ENCODE measurements at places on chromosomes 5 and 9.

DNA sequence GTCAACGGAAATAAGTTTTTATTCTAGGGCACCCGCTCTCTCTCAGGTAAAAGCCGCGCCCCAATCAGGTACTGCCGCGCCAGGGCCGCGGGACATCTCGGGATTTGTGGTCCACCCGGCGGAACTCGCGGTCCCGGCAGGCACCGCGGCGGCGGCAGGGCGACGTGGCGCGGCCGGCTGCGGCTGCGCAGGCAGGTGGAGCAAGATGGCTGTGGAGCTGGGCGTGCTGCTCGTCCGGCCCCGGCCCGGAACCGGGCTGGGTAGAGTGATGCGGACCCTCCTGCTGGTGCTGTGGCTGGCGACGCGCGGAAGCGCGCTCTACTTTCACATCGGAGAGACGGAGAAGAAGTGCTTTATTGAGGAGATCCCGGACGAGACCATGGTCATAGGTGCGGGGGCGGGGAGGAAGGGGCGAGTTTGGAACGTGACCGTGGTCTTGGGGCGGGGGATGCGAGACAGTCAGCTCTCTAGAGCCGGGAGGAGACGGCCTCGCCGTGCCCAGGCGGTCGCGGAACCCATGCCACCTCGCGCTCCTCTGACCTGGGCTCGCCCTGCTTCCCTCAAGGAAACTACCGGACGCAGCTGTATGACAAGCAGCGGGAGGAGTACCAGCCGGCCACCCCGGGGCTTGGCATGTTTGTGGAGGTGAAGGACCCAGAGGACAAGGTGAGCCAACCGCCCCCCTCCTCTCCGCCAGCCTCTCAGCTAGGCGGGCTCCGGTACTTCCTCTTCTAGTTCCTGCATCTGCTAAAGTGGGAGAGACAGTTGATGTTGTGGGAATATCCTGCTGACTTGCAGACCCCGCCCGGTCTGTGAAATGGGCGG is at the start of gene TMED9:
Gene TMED9, plus strand, starts transcription at position 194 of the 825 bp plus-strand sequence. Its CDS starts 12 bp downstream, at position 206.
- DNase-seq, result peak; percentile 71

- no peak for DNase-seq
Observed at GRCh38 chr5:164420161-164420560, 914.7 kb downstream of the MAT2B start.

- DNase-seq, result no peak
Observed at GRCh38 chr9:21266733-21267484, 27.1 kb upstream of the IFNA14 start.

DNA sequence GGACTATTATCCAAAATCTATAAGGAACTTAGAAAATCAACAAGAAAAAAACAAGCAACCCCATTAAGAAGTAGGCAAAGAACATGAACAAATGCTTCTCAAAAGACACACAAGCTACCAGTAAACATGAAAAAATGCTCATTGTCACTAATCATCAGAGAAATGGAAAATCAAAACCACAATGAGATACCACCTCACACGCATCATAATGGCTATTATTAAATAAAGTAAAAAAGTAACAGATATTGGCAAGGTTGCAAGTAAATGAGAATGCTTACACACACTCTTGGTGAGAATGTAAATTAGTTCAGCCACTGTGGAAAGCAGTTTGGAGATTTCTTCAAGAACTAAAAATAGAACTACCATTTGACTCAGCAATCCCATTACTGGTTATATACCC is 167.0 kb upstream of the DMRTA1 start:
- DNase-seq, result no peak

DNA sequence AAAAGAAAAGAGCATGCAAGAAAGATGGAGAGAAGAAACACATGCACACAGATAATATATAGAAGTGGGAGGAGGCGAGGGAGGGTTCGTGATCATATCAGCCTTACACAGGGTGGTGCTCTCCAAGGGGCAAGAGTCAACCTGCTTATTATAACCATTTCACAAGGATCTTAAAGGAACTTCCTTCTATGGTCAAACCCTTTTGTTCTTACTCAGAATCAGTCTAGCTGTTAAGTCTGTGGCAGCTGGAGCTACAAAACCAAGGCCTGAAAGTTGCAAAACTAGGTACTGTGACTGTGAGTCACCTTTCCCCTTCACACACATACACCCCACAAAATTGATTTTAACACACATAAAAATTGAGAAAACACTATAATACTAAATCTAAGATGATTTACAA is 18.5 kb upstream of the ERMP1 start:
- no peak for DNase-seq

DNA sequence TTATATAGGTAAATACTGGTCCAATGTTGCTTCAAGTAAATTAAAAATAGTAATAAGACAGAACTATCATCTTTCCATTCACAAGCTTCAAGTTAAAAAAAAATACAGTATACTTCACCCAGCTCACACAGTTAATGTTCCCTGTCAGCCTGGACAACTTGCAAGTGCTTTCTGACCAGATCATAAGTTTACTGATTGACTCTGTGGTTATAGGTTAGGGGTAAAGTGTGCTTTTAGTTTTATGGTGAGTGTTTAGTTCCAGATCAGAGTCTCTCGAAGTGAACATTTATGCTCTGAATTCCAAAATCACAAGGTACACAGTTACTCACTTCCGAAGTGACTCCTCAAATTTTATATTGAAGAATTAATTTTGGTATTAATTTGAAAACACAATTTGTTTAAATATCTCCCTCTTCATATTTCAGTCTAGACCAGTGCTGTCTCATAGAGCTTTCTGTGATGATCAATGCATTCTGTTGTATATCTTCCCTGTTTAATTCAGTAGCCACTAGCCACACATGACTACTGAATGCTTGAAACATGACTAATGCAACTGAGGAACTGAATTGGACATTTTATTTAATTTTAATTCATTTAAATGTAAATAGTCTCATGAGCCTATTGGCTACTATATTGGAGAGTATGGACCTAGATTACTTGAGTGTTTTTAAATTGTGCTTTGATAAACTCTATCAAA is 90.7 kb downstream of the MEF2C start:
- DNase-seq, result no peak

GRCh38 chr9:86860006-86860405 is 87.3 kb downstream of the GAS1 start:
- no peak for DNase-seq

- no peak for DNase-seq
Observed at GRCh38 chr5:151240924-151241635, 11.9 kb upstream of the GM2A start.

- DNase-seq, result no peak
Observed at GRCh38 chr9:14939378-14939777, 29.1 kb upstream of the FREM1 start.

DNA sequence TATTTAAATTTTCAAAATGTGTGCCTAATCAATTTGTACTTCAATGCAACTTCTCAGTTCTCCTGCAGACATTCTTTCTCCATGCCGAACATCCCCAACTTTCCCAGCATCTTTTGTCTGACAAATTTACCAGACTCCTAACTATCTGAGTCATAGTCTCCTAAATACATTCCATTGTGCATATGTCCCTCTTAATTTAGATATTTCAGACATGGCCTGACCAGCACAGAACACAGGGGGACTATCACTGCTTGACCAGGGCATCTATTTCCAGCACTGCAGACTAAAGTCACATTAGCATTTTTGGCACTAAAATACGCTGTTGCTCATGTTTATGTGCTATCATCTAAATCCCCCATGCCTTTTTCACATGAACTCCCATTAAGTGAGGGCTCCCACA is 71.9 kb downstream of the ITGA1 start:
- DNase-seq, result no peak

DNA sequence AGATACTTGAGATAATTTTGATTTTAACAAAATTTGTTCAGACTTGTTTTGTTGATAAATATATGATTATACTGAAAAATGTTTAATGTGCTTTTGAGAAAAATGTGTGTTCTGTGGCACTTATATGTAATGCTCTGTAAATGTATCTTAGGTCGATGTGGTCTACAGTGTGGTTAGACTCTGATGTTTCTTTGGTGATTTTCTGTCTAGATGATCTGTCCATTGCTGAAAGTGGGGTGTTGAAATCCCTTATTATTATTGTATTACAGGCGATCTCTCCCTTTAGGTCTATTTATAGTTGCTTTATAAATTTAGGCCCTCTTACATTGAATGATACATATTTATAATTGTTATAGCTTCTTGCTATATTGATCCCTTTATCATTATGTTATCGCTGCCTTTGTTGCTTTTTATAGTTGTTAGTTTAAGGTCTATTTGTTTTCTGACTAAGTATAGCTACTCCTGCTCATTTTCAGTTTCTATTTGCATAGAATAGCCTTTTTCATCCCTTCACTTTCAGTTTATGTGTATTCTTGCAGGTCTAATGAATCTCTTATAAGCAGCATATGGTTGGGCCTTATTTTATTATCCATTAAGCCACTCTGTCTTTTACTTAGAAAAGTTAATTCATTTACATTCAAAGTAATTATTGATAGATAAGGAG is 124.3 kb downstream of the MRPS30 start:
- DNase-seq, result no peak

DNA sequence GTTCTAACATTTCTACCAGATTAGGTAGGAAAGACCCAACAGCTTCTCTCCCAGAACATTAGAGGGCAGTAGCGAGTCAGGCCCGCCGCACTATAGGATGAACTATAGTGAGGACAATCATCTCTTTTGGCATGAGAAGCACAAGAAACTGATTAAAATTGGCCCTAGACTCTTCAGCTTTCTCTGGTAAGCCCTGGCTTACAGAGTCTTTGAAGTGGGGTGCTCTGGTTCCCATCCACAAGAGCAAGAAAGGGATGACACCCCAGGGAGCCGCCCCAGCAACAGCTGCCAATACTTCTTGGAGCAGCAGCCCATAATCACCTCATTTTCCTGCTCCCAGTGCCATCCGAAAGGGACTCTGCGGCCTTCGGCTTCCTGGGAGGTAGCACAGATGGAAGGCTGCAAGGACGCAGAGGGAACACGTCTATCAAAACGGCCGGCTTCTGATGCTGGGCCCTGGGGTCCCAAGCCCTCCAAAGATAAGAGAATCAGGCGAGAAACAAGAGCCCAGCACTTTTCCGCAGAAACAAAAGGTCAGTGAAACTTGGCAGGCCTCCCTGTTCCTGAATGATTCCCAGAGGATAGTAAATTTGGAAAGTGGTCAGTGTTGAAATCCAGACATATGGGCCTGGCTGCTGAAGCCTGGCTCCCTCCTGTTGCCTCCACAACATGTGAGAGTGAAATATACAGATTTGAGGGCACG is 69.3 kb downstream of the HSD17B3 start:
- no peak for DNase-seq

DNA sequence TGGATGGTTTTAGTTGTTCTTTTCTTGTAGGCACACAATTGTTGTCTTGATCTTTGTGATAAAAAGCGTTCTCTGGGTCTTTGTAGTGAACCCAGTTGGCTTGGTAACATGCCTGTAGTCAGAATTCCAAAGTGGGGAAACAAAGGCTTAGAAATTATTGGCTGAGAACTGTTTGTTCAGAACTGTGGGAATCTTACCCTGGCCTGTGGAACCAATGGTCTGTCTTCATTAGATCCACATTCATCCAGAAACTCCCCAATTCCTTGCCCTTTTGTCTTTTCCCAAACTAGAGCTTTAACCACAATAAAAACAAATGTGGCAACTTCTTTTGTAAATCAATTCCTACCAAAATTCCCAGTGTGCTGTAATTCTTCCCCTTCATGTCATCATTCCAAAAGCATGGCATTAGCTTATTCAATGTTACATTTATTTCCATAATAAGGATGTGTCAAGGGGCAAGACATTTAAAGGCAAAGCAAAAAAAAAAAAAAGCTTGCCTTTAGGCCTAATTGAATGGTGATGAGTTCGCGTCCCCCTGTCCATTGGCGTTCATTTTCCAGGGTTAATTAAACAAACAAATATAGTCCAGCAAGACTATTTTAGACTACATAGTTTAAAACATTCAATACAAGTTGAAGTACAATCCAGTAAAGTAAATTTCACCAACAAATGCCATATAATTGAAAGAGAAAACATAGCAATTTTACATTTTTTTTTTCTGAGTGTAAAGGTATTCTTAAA is 249.8 kb upstream of the ZNF608 start:
- no peak for DNase-seq

GRCh38 chr9:94645901-94646300 is 6.6 kb upstream of the FBP1 start:
- no peak for DNase-seq

- DNase-seq, result no peak
Observed at GRCh38 chr5:33032271-33033070, 321.4 kb downstream of the NPR3 start.

DNA sequence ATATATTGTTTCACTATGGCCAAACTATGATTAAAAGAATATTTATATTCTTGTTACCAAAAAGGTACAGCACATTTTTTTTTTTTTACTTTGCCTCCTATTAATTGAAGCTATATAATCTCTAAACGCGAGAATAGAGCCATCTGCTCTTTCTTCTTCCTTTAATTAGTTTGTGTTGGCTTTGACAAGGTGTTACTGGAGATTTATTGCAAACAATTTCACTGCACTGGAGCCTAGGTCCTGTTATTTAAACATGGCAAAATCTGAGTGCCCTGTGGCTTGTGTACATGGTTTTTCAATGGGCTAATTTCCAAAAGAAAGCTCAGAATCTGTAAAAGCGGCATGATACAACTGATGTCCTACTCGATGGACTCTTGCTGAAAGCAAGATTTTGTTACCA is 40.8 kb upstream of the GABRG2 start:
- DNase-seq, result no peak

DNA sequence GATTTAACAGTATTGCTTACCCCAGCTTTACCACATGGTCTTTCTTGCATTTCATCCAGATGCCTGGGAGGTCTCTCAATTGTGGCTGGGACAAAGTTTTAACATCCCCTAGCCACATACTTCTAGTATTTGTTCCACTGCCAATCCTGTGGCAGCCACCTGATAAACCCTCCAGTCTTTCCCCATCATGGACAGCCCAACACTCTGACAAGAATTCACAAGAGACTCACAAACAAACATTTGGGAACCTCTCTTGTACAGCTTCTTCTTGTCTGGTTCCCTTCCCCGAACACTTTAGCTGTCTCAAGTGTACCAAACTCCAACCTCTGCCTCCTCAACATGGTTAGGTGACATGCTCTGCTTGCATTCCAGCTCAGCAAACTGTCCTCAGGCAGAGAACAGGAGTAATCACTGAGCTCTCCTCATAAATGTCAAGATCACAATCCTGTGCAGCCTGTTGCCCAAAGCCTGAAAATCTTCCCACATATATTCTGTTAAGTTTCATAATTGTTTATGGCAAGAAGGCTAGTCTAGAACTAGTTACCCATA is 59.7 kb downstream of the STRBP start:
- DNase-seq, result no peak

GRCh38 chr5:65771266-65771665 is 49.3 kb downstream of the NLN start:
- DNase-seq, result no peak
